ENCODE measurements at places on chromosomes 11 and 22.

- no peak for DNase-seq
Measured at GRCh38 chr11:129265125-129265788, 73.1 kb upstream of the ARHGAP32 start.

DNA sequence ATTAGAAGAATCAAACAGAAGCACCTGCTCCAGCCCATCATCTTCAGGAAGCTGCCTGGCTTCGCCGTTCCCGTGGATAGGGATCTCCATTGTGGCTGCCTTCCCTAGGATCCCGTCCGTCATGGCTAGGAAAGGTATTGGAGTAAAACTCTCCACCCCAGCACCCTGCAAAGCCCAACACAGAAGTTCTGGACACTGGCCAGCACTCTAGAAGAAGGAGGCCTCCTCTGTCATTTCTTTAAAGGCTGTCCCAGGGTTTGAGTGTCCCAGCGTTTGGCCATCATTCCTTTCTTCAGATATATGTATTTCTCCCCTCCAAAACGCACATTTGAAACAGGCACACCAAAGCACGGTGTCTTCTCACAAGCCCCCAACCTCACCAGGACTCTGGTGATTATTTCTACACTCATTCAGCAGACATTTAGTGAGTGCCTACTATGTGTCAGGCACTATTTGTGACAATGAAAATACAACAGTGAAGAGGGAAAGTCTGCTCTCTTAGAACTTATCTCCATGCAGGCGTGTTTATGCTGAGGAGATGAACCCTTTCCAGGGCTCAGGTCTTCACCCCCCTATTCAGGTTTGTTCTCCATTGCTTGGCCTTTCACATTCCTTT is 724 bp downstream of the ARFIP2 start:
- no peak for DNase-seq

GRCh38 chr11:45225961-45226871 is 59.9 kb downstream of the SYT13 start:
- DNase-seq: no peak

DNA sequence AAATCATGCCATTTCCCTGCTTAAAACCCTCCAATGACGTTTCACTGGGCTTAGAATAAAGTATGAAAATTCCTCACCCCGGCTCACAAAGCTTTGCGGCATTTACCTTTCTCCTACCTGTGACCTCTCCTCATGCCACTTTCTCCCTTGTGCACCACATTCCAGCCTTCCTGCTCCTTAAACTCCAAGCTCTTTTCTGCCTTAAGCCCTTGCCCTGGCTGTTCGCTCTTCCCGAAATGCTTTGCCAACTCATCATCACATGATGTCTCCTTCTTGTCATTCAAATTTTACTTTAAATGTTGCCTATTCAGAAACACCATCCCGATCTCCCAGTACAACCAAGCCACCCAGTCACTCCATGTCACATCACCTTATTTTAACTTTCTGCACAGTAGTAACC is 2.0 kb downstream of the PLEKHA7 start:
- DNase-seq: no peak

GRCh38 chr11:97290464-97291041 is 900.7 kb downstream of the JRKL start:
- DNase-seq: no peak

GRCh38 chr11:587978-588380 is 11.7 kb downstream of the PHRF1 start:
- no peak for DNase-seq

GRCh38 chr11:95195831-95196230 is 35.2 kb downstream of the SESN3 start:
- DNase-seq: no peak

DNA sequence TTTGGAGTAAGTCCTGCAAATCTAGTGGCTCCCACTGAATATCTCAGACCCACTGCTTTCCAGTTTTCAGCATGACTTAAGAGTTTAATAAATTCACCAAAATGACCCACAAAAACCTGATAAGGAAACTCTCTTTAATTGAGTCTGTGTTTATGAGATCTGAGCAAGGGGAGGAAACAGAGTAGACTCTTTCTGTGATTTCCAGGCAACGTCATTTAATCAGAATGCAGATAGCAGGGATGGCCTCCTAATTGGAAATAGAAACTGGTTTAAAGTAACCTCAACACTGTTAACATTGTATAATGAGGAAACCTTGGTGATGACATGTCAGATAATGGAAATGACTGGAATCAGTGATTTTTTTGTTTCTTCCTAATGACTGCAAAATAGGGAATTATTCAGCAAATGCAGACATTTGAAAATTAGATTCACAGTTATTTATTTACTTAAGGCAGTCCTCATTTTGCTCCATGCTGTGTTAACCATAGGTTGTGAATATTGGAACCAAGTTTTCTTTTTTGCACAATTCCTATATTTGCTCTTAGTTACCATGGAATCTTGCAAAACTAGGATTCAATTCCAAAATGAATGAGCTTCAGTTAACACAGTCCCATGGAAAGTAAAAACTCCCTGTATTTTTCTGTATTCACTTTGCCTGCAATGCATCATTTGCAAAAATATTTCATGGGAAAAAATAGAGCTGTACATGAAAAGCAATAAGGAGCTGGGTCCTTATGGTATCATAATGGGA is 1324.5 kb downstream of the LRRC4C start:
- DNase-seq: no peak

DNA sequence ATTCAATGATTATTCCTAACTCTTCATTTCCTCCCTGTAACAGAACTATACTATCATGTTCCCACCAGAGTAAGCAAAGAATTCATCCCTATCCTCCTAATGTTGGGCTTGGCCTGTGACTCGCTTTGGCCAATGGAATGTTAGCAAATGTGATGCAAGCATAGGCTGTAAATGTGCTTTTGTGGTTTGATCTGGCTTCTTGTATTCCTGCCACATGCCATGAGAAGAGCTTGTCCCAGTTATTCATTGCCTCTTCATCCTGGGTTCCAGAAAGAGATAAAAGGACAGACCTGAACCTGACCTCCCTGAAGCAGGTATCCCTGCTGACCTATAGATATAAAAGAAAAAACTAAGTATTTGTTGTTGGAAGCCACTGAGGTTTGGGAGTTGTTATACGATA is 51.0 kb downstream of the SYTL2 start:
- no peak for DNase-seq

- no peak for DNase-seq
Measured at GRCh38 chr11:77672264-77672663, 34.7 kb upstream of the CLNS1A start.

DNA sequence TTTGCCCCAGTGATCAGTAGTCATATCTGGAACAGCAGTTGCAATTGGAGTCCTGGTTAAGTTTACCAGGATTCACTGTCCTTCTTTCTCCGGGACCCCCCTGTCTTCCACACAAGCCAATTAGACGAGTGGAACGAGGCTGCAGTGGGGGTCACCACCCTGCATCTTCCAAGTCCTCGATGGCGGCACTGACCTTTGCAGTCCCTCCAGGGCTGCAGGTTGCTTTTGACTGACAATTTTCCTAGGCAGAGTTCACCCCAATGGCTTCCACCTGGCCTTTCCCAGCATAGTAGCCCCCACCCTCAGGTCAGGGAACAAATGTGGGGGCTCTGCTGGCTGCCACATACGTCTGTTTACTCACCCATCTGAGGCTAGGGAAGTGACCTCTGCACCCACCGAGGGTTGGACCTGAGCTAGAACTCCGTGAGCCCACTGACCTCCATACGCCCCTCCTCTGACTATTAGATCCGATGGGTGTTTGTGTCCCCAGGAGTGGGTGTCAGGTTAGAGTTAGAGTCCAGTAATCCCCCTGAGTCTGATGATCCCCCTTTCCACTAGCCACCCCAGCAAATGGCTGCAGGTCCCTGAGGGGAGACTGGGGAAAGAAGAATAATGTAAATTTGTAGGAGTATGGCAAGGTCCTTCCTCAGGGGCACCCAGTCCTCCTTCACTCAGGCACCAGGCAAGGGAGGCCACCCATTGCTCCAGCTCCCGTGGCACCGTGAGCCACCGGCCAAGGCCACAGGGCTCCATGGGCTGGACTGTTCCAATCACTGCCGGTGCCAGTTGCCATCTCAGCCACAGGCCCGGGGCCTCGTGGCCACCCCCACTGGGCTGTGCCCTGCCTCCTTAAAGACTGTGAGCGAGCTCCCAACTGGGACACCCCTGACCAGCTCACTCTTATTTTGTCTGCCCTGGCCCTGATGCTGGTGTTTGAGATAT is 5.5 kb downstream of the C11orf21 start:
- DNase-seq: no peak

DNA sequence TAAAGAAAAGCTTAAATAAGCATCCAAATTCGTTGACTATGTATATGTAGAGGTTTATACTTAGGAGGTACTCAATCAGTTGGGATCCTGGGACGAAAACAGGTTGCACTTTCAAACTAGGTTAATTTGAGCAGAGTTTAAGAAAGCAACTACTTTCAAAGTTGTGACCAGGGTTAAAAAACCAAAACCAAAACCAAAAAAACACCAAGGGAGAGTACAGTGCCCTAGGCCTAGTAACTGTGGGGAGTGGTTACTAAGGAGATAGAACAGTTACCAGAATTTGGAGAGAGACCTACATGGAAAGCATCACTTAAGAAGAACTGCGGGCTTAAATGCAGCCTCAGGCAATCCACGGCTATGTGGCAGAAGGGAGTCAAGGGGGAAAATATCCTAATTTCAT is 148.3 kb downstream of the JRKL start:
- no peak for DNase-seq

- no peak for DNase-seq
Measured at GRCh38 chr22:37167176-37167980, 17.7 kb upstream of the IL2RB start.

GRCh38 chr11:132714859-132715440 is 817.4 kb downstream of the OPCML start:
- DNase-seq: no peak

DNA sequence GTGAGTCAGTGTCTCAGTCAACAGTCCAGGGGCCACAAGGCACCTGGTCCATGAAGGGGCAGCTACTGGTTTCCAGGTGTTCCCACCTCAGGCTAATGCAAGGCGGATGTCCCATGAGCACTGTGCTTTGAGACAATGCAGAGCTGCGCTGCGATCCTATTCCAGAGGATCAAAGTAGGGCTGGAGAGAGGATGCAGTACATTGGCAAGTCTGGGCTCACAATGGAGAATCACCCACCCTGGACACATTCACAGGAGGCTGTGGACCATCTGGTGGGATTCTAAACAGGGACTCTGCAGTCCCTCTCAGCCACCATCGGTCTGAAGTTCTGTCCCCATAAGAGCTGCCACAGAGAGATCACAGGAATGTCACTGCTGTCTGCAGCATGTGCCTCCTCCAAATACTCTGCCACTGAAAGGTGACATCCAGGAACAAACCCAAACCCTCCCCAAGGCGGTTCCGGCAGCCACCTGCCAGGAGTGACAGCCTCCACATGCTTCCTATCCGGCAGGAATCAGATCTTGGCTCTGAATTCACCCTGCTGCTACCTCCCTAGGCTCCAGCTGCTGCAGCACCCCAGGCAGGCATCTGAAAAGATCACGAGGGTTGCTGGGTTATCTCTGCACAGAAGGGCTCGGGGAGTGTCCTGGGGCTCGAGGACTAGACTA is 45.3 kb upstream of the SERPIND1 start:
- no peak for DNase-seq

GRCh38 chr11:10594407-10594806 is 25.9 kb upstream of the LYVE1 start:
- no peak for DNase-seq

DNA sequence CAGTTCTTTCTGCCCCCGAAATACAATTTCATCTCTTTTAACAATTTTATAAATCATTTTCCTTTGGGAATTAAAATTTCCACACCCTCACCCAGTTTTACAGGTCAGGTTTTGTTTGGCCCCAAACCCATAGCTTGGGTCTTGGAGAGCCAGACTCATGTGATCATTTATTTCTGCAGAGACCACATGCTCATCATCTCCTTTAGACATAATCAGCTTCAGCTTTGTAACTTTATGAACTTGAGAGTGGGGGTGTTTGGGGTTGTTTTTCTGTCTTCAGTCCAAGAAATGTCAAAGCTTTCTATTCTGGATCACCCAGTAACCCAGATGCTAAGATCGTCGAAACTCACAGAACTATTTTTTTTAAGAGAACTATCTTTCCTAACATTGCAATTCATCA is 70.9 kb downstream of the DBX1 start:
- no peak for DNase-seq
